ENCODE measurements at places on chromosomes 2 and 18.

GRCh38 chr2:2662847-2663356 is 331.8 kb upstream of the MYT1L start:
- DNase-seq: no peak

DNA sequence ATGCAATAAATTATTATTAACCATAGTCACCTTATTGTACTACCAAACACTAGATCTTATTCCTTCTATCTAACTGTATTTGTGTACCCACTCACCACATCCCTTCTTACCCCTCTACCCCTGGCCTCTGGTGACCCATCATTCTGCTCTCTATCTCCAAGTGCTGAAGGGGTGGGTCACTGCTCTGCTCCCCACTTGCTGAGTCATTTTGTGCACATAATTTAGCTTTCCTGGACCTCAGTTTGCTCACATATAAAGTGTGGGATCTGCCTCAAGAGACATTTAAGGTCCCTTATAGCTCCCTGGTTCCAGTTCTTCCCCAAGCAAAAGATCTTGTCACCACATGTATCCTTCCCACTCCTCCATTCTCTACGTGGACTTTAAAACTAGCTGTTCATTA is 169.4 kb downstream of the ZNF385B start:
- no peak for DNase-seq

DNA sequence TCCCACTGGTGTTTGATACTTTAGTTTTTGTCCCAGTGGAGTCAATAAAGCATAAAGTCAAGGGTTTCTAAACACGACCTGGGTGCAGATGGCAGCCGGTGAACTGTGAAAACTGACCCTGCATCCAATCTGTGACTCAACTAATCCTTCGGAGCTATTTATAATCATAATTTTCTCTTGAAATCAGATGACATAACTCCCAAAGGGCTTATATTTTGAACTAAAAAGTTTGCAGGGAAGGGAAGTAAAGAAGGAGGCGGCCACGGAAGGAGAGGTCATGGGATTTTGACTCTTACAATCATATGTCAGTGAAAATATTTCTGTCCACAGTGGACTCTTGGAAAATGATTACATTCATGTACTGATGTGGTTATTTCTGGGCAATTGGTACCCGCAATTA is 178.5 kb downstream of the PDE1A start:
- no peak for DNase-seq

DNA sequence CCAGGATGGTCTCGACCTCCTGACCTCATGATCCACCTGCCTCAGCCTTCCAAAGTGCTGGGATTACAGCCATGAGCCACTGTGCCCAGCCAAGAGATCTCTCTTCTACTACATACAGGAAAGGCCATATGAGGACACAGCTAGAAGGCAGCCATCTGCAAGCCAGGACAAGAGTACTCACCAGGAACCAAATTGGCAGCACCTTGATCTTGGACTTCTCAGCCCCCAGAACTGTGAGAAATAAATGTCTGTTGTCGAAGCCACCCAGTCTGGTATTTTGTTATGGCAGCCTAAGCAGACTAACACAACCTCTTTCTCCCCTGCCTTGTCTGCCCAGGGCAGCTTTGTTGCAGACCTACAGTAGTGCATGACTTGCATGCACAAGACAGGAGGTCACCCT is 211.3 kb upstream of the HAAO start:
- DNase-seq: no peak

- no peak for DNase-seq
Measured at GRCh38 chr2:107772353-107772752, 54.3 kb upstream of the RGPD4 start.

GRCh38 chr2:238096311-238097011 is 3.7 kb upstream of the ESPNL start:
- DNase-seq: no peak

- no peak for DNase-seq
Measured at GRCh38 chr2:240146627-240147278, 6.3 kb upstream of the OTOS start.

DNA sequence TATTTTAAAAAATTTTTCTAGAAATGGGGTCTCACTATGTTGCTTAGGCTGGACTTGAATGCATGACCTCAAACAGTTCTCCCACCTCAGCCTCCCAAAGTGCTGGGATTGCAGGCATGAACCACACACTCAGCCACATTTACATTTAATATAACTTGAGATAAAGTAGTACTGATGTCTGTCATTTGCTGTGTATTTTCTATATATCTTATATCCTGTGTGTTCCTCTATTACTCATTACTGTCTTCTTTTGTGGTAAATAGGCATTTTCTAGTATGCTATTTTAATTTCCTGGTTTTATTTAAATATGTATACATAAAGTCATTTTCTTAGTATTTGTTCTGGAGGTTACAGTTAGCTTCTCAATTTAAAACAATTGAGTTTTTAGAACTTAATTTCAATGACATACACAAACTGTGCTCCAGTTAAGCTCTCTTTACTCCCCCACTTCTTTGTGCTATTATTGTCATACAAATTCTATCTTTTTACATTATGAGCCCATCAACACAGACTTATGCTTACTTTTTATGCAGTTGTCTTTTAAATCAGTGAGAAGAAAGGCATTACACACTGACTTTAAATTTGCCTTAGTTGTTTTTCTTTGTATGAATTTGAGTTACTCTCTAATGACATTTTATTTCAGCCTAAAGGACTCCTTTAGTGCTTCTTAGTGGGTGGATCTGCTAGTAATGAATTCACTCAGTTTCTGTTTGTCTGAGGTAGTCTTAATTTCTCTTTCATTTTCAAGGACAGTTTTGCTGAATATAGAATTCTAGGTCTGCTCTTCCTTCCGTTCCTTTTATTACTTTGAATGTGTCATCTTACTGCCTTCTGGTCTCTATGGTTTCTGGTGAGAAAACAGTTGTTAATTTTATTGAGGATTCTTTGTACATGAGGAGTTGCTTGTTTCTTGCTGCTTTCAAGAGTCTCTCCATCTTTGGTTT is 6.2 kb upstream of the INPP4A start:
- no peak for DNase-seq

DNA sequence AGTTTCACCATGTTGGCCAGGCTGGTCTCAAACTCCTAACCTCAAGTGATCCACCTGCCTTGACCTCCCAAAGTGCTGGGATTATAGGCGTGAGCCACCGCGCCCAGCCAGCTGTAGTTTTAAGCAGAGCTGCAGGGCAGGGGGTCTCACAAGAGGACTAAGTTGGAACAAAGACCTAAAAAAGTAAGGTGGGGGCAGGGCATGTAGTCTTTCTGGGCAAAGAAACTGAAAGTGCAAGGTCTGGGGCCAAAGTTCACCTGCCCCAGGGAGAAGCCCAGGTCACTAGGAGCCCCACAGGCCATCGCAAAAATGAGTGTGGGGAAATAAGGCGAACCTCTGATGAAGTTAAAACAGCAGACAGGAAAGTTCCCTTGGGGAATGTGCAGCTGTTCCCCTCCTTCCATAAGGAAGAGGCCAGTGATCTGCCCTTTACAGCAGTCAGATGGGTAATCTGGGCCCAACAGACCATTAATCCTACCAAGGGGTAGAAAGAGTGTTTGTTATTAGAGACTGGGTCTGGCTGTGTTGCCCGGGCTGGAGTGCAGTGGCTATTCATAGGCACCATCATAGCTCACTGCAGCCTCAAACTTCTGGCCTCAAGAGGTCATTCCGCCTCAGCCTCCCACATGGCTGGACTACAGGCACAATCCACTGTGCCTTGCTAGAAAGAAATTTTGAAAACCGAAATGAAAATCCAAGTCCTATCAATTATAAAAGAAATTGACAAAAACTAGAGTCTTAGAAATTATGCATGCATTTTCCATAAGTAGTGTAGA is 2.8 kb downstream of the SCLY start:
- DNase-seq: no peak

GRCh38 chr2:7111626-7112025 is 194.4 kb downstream of the RNF144A start:
- DNase-seq: no peak

DNA sequence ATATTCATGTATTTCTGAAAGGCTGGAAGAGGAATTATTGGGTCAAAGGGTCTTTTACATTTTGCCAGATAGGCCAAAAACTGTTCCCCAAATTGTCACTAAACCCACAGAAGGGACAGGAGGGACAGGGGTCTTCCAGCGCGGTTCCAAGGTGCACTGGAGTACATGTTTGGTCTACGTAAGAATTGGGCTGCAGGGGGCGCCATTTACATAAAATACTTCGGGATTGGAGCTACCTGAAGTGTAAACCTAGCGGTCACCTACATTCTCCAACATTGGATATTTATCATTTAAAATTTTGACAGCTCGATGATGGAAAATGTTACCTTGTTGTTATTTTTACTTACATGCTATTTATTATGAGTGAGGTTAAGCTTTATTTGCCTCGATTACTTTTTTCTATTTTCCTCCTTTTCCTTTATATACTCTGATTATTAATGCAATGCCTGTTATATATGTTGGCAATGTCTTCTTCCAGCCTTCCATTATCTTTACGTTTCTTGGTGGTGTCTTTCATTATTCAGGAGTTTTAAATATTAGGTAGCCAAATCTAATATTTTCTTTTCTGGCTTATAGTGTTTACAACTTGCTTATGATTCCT is 43.0 kb upstream of the RAB6C start:
- DNase-seq: no peak

- no peak for DNase-seq
Measured at GRCh38 chr2:109134741-109135358, 5.8 kb downstream of the SH3RF3 start.

GRCh38 chr2:240806006-240806405 is 14.0 kb downstream of the KIF1A start:
- DNase-seq: no peak

DNA sequence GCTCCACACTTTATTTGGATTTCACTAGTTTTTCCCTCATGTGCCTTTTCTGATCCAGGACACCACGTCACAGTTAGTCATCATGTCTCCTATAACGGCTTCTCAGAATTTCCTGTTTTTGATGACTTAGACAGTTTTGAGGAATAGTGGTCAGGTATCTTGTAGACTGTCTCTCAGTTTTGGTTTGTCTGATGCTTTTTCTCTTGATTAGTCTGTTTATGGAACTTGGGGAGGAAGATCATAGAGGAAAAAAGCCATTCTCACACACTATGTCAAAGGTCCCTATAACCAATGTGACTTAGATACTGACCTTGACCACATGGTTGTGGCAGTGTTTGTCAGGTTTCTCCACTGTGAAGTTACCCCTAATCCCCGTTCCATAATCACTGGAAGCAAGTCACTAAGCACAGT is 89.0 kb downstream of the RAPH1 start:
- DNase-seq: no peak

- DNase-seq: no peak
Measured at GRCh38 chr2:121272596-121272995, 12.4 kb downstream of the TFCP2L1 start.

- no peak for DNase-seq
Measured at GRCh38 chr2:221494556-221494955, 77.5 kb downstream of the EPHA4 start.

GRCh38 chr2:122300758-122301157 is 545.3 kb downstream of the TSN start:
- no peak for DNase-seq

DNA sequence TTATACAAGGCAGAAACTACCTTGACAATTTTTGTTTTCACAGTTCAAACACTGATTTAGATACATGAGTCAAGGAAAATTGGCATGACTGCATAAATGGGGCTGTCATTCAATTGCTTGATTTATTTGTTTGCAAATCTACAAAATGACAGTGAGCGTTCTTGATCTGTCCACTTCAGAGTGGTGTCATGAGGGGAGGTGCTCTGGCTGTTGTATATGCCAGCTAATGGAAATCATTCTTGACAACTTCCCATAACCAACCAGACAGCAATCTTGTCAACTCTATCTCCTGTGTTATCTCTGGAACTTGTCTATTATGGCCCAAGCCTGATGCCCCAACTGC is 120.6 kb upstream of the UGP2 start:
- no peak for DNase-seq

DNA sequence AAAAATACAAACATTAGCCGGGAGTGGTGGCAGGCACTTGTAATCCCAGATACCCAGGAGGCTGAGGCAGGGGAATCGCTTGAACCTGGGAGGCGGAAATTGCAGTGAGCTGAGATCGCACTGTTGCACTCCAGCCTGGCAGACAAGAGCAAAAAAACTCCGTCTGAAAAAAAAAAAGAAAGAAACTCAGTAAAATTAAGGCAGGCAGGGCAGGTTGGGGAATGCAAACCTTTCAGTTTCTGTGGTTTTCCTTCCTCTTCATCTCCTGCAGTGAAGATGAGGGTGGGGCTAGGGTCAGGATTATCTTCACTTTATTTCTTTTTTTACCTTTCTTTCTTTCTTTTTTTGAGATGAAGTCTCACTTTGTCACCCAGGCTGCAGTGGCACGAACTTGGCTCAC is 43.2 kb upstream of the PSME4 start:
- DNase-seq: no peak

DNA sequence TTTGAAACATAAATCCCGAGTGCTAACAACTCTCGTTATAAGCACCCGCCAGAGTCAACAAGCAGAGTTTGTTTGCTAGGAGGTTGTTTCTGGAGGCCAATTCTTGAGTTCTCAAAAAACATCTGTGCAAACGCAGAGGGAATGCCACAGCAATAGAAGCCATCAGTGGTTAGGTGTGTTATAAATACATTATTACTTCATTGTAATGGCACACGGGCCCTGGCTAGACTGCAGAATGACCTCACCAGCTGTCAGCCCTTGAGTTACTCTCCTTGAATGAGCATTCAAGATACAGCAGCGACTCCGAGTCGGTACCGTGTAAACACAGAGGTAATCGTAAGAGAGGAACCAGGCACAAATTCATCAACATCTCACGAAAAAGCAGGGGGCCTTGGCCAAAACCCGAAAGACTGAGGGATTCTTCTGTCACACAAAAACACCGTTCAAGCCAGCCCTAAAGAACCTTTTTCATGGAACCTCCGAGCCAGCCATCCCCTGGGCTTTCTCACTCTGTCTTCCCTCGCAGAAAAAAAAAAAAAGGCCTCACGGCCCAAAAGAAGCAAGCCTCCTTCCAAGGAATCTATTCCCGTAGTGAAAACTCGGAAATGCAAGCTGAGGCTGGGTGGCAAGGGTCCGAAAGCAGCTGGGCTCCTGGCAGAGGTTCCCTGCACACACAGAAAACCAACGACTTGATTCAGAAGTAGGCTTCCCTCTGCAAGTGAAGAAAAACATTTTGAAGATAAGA is 133.7 kb upstream of the MEIS1 start:
- DNase-seq: peak; percentile 68

GRCh38 chr2:212078103-212078502 is 460.5 kb downstream of the ERBB4 start:
- no peak for DNase-seq

- no peak for DNase-seq
Measured at GRCh38 chr2:163231666-163232065, 393.1 kb upstream of the KCNH7 start.

DNA sequence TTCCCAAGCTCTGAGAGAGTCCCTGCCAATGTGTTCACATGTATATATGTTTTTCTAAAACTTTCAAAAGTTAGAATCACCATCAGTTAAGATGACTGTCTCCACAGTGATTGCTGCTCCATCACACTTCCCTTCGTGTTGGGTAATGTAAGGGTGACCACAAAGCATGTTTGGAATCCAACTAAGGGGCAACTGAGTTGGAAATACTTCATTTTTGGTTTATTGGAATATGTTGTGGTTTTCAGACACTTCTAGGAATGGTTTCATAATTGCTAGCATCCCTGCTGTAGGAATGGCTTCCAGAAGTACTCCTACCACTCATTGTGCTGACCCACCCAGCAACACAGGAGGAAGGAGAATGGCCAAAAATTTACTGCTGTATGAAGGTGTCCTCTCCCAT is 212.5 kb upstream of the GULP1 start:
- DNase-seq: no peak

All from right forelimb (tissue), 1 donor.